Astrocyte (in vitro differentiated cells and primary cell): ENCODE measurements at places on chromosomes 16 and 17. TPM values are rescaled to one million over a fixed set of nuclear protein-coding genes. Genes with fewer than 3 reads are reported as not detected.

DNA sequence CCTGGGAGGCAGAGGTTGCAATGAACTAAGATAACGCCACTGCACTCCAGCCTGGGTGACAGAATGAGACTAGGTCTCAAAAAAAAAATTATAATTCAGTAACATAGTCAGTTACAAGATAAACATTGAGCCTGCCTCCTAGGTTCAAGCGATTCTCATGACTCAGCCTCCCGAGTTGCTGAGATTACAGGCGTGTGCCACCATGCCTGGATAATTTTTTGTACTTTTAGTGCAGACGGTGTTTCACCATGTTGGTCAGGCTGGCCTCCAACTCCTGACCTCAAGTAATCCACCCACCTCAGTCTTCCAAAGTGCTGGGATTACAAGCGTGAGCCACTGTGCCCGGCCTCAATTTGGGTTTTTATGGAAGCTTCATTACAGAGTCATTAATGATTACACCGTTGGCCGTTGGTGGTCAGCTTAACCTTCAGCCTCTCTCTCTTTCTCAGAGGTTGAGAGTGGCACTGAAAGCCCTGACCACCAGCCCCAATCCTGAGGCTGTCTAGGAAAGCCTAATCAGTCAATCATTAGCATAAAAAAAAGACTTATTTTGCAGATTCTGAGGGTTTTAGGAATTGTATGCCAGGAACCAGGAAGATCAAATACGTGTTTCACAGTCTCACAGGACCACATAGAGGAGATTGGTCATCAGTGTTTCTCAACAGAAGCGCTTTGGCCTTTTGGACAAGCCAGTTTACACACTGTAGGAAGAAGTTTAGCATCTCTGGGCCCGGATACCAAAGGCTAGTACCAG is 1.3 kb upstream of the LRRC37A3 start:
- H3K27ac ChIP-seq: no peak overlapping the region
- no peaks in the 10 kb centered on the region for H3K4me1 ChIP-seq
- no peak overlapping the region for H3K4me3 ChIP-seq
- H3K36me3 ChIP-seq: no peaks in the 10 kb centered on the region
- DNase-seq: no peak

DNA sequence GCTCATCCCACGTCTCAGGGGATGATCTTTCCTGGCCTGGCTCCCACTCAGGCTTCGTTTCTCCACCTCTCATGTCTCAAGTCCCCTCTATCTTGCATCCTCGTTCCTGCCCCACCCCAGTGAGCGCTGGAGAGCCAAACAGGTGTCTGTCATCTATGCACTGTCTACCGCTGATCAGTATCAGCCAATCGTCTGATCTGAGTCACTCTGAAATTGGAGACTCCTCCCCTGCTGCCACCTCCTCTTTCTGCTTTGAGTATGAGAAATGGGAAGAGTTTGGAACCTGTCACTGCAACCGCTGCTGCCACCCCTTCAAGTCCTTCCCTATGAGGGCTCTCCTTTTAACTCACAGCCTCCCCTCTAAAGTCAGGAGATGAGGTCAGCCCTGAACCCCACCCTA is 28.0 kb downstream of the FZD2 start:
- DNase-seq: no peak
- no peaks in the 10 kb centered on the region for H3K27me3 ChIP-seq
- H3K27ac ChIP-seq: no peak overlapping the region

- no peak overlapping the region for H3K4me3 ChIP-seq
- H3K4me1 ChIP-seq: peaks cover 23% of the 10 kb centered on the region
- no peaks in the 10 kb centered on the region for H3K36me3 ChIP-seq
- H3K27me3 ChIP-seq: no peaks in the 10 kb centered on the region
- no peak for DNase-seq
Observed at GRCh38 chr16:88699180-88699579, 7.0 kb downstream of the RNF166 start.

GRCh38 chr16:50741225-50741780 is 583 bp upstream of the CYLD start:
- H3K4me1 ChIP-seq: peaks cover 13% of the 10 kb centered on the region
- no peaks in the 10 kb centered on the region for H3K36me3 ChIP-seq
- peak overlapping the region; percentile 72 for H3K4me3 ChIP-seq
- H3K27me3 ChIP-seq: peaks cover 2% of the 10 kb centered on the region
- H3K27ac ChIP-seq: peak overlapping the region; percentile 40
- DNase-seq: no peak

Gene ZPBP2
- total RNA-seq: not detected in 2 replicates

DNA sequence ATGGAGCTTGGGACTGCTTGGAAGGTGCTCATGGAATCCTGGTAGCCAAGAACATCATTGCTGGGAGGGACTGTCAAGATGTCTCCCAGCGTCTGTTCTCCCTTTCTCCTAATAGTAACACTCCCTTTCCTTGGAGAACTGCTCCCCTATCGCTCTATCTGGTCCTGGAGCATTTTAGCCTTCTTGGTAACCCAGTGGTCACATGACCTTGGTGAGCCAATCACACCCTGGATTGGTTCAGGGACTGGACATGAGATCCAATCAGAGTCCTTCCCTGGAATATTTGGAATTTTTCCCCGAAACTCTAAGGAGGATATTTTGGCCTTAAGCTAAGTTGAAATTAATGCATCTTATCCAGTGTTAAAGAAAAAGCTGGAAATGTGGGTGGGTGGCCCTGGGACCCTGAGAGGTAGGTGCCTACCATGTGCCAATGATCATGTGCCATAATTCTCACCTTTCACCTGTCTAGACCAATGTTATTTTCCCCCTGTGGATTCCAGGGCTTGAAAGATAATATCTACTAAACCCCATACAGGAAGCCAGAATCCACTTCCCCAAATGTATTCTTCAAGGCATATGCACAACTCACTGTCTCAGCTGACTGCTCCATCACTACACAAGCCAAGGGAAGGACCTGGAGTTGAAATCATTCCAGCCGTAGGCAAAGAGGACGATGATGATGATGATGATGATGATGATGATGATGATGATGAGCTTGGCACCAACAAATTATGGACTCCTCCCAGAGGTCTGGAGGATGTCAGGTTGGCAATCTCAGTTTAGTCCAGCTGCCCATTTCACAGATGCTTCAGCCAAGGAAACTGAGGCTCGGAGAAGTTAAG is 193.2 kb downstream of the RAB11FIP4 start:
- peaks cover 12% of the 10 kb centered on the region for H3K36me3 ChIP-seq
- peaks cover 25% of the 10 kb centered on the region for H3K4me1 ChIP-seq
- no peak overlapping the region for H3K27ac ChIP-seq
- H3K4me3 ChIP-seq: no peak overlapping the region
- H3K27me3 ChIP-seq: no peaks in the 10 kb centered on the region

- H3K27me3 ChIP-seq: no peaks in the 10 kb centered on the region
- H3K36me3 ChIP-seq: peaks cover 14% of the 10 kb centered on the region
- no peaks in the 10 kb centered on the region for H3K4me1 ChIP-seq
- no peak for DNase-seq
- no peak overlapping the region for H3K4me3 ChIP-seq
Observed at GRCh38 chr17:31378638-31379037, 12.8 kb upstream of the RAB11FIP4 start.

Gene KAT2A
- total RNA-seq: 23.6 and 25.5 TPM in 2 replicates

DNA sequence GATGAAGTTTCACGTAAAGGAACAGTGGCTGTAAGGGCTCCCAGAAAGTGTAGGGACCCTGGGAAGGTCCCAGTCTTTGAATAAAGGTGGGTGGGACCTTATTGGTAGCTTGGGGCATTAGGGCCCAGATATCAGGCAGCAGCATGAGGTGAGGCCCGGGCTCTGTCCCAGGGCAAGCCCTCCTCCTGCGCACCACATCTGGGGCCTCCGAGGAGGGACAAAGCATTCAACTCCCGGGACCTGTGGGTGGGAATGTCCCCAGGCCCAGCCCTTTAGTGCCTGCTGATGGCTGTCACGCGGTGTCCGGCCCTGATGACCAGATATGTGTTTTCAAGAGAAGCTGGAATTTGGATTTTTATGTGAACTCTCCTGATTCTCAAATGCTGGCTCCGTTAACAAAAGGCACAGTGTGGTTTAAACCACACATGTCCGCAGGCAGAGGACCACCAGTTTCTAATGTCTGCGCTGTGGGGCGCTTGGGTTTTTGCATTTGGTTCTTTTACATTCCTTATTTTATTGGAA is 30.4 kb downstream of the RAI1 start:
- no peaks in the 10 kb centered on the region for H3K36me3 ChIP-seq
- H3K27ac ChIP-seq: peak overlapping the region; percentile 77
- peaks cover 47% of the 10 kb centered on the region for H3K4me1 ChIP-seq
- no peaks in the 10 kb centered on the region for H3K27me3 ChIP-seq
- no peak for DNase-seq

DNA sequence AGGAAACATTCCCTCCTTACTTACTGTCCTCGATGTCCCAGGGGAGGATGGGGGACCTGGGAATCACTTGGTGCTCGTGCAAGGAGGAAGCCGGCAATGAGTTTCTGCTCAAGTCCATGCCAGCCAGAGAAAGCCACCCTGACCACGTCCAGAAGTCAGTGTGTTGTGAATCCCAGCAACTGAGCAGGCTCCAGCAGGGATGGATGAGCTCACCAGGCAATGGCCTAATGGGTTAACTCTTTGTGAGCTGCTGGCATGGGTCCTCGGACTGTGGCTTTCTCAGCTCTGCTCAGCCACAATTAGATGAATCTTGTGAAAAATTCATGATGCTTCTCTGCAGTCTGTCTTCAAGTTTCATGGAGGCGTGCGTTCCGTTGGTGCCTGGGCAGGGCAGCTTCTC is at the start of gene PIRT:
PIRT (minus strand) TSS at position 167 of the 400 bp plus-strand sequence. CDS start 12,442 bp downstream, outside the sequence.
- no peak within 1 kb of the TSS for H3K4me3 ChIP-seq
- DNase-seq: no peak
- no peaks in the 10 kb centered on the region for H3K27me3 ChIP-seq
- no peaks in the 10 kb centered on the region for H3K36me3 ChIP-seq

GRCh38 chr17:15260376-15261257 is 4.5 kb downstream of the PMP22 start:
- H3K4me3 ChIP-seq: peak overlapping the region; percentile 77
- H3K4me1 ChIP-seq: peaks cover 41% of the 10 kb centered on the region
- H3K27ac ChIP-seq: peak overlapping the region; percentile 82
- no peaks in the 10 kb centered on the region for H3K36me3 ChIP-seq

GRCh38 chr17:44197980-44198720 is 1.5 kb downstream of the ATXN7L3 start:
- no peak for DNase-seq
- H3K4me1 ChIP-seq: peaks cover 25% of the 10 kb centered on the region
- no peaks in the 10 kb centered on the region for H3K27me3 ChIP-seq
- H3K36me3 ChIP-seq: peaks cover 20% of the 10 kb centered on the region
- H3K27ac ChIP-seq: peak overlapping the region; percentile 63
- H3K4me3 ChIP-seq: peak overlapping the region; percentile 69

- peaks cover 25% of the 10 kb centered on the region for H3K4me1 ChIP-seq
- H3K27me3 ChIP-seq: no peaks in the 10 kb centered on the region
- DNase-seq: peak; percentile 25
- H3K36me3 ChIP-seq: no peaks in the 10 kb centered on the region
- H3K4me3 ChIP-seq: peak overlapping the region; percentile 82
- H3K27ac ChIP-seq: peak overlapping the region; percentile 51
Observed at GRCh38 chr16:3879887-3880564, 487 bp downstream of the CREBBP start.

DNA sequence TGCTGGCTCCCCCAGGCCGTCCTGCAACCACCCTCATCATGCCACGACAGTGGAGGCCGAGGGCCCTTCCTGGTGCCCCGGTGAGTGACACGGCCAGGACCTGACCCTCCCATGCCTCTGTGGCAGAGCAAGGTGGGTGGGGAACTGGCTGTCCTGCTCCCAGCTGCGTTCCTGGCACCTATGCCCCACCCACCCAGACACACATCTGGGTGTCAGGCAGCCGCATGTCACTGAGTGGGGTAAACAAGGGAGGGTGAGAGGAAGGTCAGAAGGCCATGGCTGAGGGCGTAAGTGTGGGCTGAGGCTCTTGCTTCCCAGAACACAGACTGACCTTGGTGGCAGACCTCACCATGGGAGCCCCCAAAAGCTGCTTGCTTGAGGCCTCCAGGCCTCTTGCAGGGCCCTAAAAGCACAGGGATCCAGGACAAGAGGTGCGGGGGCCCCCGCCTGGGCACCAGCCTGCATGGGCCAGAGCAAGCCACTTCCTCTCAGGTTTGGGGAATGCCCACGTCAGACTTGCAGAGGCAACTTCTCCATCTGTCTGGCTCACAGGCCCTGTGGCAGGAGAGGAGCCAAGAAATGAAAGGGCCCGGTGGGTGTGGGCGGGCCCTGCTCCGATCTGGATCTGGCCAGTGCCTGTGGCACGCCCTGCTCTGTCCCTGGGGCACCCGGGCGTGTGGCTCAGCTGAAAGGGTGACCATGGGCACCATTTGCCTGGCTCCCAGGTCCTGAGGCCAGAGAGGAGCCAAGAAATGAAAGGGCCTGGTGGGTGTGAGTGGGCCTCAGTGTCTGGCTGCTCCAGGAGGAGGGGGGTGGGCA is 3.9 kb upstream of the CCDC57 start:
- peak overlapping the region; percentile 93 for H3K27ac ChIP-seq
- peaks cover 47% of the 10 kb centered on the region for H3K4me1 ChIP-seq
- H3K4me3 ChIP-seq: peak overlapping the region; percentile 28
- no peaks in the 10 kb centered on the region for H3K27me3 ChIP-seq
